ENCODE measurements at places on chromosomes 6 and 20. TPM values are rescaled to one million over a fixed set of nuclear protein-coding genes. Genes with fewer than 3 reads are reported as not detected.

- H3K27me3 ChIP-seq = no peaks in the 10 kb centered on the region
- DNase-seq = no peak
- no peak overlapping the region for H3K4me3 ChIP-seq
- H3K27ac ChIP-seq = no peak overlapping the region
- peaks cover 19% of the 10 kb centered on the region for H3K4me1 ChIP-seq
Measured at GRCh38 chr20:40493549-40493948, 195.5 kb downstream of the MAFB start.

Gene PRICKLE4
- 12.1 TPM for total RNA-seq

GRCh38 chr6:116467096-116467495 lies 5.9 kb downstream of the CALHM6 start:
- H3K4me3 ChIP-seq = no peak overlapping the region
- no peaks in the 10 kb centered on the region for H3K36me3 ChIP-seq
- no peak for DNase-seq

DNA sequence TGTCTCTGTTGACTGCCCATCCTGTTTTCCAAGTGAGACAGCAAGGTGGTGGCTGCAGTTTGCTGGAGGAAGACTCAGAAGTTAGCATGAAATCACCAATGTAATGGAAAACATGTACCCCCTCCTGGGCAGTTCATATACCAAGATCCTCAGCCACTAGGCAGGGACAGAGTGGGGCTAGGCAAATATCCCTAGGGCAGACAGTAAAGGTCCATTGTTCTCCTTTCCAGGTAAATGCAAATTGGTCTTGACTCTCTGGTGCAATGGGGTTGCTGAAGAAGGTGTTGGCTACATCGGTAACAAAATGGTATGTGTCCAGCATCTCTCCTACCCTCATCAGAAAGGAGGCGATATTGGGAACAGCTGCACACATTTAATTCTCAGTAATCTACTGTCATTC lies 233.6 kb upstream of the SOX4 start:
- H3K4me1 ChIP-seq = no peaks in the 10 kb centered on the region
- no peaks in the 10 kb centered on the region for H3K27me3 ChIP-seq
- H3K36me3 ChIP-seq = no peaks in the 10 kb centered on the region
- DNase-seq = no peak
- H3K27ac ChIP-seq = no peak overlapping the region

Gene PNLDC1
- total RNA-seq = 0.27 TPM

- H3K27ac ChIP-seq = no peak overlapping the region
- H3K27me3 ChIP-seq = no peaks in the 10 kb centered on the region
- H3K4me1 ChIP-seq = peaks cover 2% of the 10 kb centered on the region
- DNase-seq = no peak
- H3K36me3 ChIP-seq = peaks cover 14% of the 10 kb centered on the region
Measured at GRCh38 chr6:16481697-16482399, 243.5 kb downstream of the GMPR start.

Gene PSMA7
- total RNA-seq = 223 TPM

- DNase-seq = no peak
- H3K36me3 ChIP-seq = no peaks in the 10 kb centered on the region
- no peaks in the 10 kb centered on the region for H3K27me3 ChIP-seq
- H3K27ac ChIP-seq = no peak overlapping the region
- no peak overlapping the region for H3K4me3 ChIP-seq
Measured at GRCh38 chr6:70363741-70364493, 49.4 kb upstream of the FAM135A start.

DNA sequence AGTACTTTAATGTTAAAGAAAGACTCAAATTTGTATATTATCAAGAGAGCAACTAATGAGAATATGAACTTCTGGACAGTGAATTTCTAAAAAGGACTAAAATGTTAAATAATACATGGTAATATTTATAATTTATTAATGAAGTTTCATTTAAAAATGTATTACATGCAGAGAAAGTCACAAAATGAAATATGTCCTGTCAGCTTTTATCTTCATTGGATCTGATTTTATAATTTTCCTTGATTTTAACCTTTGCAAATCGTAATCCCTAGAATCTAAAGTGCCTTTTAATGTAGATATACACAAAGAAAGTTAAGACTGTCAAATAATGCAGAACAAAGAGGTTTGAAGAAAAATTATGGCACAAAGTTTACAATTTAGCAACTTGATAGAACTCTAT lies 16.4 kb downstream of the ANKEF1 start:
- H3K27me3 ChIP-seq = no peaks in the 10 kb centered on the region
- no peak overlapping the region for H3K27ac ChIP-seq
- no peak for DNase-seq
- no peak overlapping the region for H3K4me3 ChIP-seq
- H3K4me1 ChIP-seq = no peaks in the 10 kb centered on the region
- H3K36me3 ChIP-seq = no peaks in the 10 kb centered on the region

All from lower lobe of right lung (tissue), 2 donors.